ENCODE measurements at places on chromosomes 16 and 17. TPM values are rescaled to one million over a fixed set of nuclear protein-coding genes. Genes with fewer than 3 reads are reported as not detected.

The TP53TG3D gene
- not detected for total RNA-seq

The LITAFD gene
- not detected for total RNA-seq

The MSLN gene
- total RNA-seq = 40.5 TPM

The RNF43 gene
- total RNA-seq = 10.3 TPM

The NHLRC4 gene
- 0.14 TPM for total RNA-seq

The APOH gene
- total RNA-seq = not detected

The ZPBP2 gene
- total RNA-seq = not detected

The SLC46A1 gene
- total RNA-seq = 6.2 TPM

The COA3 gene
- total RNA-seq = 41.7 TPM

The SRL gene
- under 0.01 TPM for total RNA-seq

The QPRT gene
- total RNA-seq = under 0.01 TPM

The SMARCE1 gene
- 89.9 TPM for total RNA-seq

The SCN4A gene
- 0.68 TPM for total RNA-seq

Measured in nasal cavity respiratory epithelium epithelial cell of viscerocranial mucosa (primary cell).